ENCODE measurements at places on chromosomes 2 and 18. TPM values are rescaled to one million over a fixed set of nuclear protein-coding genes. Genes with fewer than 3 reads are reported as not detected.

The IL1F10 gene
- not detected for polyA plus RNA-seq

The EMILIN2 gene
- 0.65 TPM for polyA plus RNA-seq

The COLEC12 gene
- 0.80 TPM for polyA plus RNA-seq

The MEP1B gene
- polyA plus RNA-seq = not detected

The SLC4A5 gene
- 0.27 TPM for polyA plus RNA-seq

The G6PC2 gene
- polyA plus RNA-seq = 0.05 TPM

The OST4 gene
- 396 TPM for polyA plus RNA-seq

The DNAJC5G gene
- not detected for polyA plus RNA-seq

The FAM110C gene
- polyA plus RNA-seq = not detected

The IL36A gene
- polyA plus RNA-seq = not detected

The SLC14A1 gene
- 1.3 TPM for polyA plus RNA-seq

The NCK2 gene
- 26.5 TPM for polyA plus RNA-seq

The CTDP1 gene
- polyA plus RNA-seq = 12.4 TPM

The SLC38A11 gene
- 0.18 TPM for polyA plus RNA-seq

The PLA2R1 gene
- polyA plus RNA-seq = 0.17 TPM

The LRATD1 gene
- 0.28 TPM for polyA plus RNA-seq

The CYP27A1 gene
- 9.3 TPM for polyA plus RNA-seq

The MAL gene
- 1.5 TPM for polyA plus RNA-seq

The KCNG3 gene
- not detected for polyA plus RNA-seq
